ENCODE measurements at places on chromosomes 5 and 9. TPM values are rescaled to one million over a fixed set of nuclear protein-coding genes. Genes with fewer than 3 reads are reported as not detected.

The PTPRD gene
- total RNA-seq: 6.9 TPM

The IRX4 gene
- not detected for total RNA-seq

The AKNA gene
- 7.1 TPM for total RNA-seq

The LRRC14B gene
- total RNA-seq: not detected

The SPINK13 gene
- total RNA-seq: 2.4 TPM

The LTC4S gene
- 0.65 TPM for total RNA-seq

The RNF180 gene
- total RNA-seq: 0.74 TPM

The PCA3 gene
- not detected for total RNA-seq

The C9 gene
- total RNA-seq: 0.18 TPM

The KCNMB1 gene
- total RNA-seq: not detected

The LHX6 gene
- not detected for total RNA-seq

The IL9 gene
- not detected for total RNA-seq

The SPATA31D4 gene
- total RNA-seq: not detected

The MORN5 gene
- not detected for total RNA-seq

The ZNF366 gene
- not detected for total RNA-seq

All from smooth muscle cell of bladder (primary cell).